Ascending aorta (tissue), 2 donors: ENCODE measurements at places on chromosomes 3 and 15.
A peak's percentile ranks its signal among the peaks of the same experiment; 100 is the strongest.

DNA sequence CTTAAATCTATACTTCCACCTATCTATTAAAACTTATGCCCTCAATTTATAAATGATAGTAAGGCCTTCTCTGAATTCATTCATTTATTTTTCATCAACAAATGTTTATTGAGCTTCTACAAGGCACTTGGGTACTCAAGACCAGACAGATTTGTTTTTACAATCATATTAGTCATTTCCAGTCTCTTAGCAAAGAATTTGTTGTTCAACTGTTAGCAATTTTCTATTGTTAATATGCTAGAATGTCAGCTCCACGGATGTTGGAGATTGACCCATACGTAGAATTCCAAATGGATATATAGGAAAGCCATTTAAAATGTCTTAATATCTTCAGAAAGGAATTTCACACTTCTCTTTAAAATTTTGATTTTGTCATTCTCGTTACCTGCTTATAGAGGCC lies 36.7 kb downstream of the ZBTB38 start:
- no peak for DNase-seq

GRCh38 chr3:120145542-120146285 lies 51.5 kb upstream of the GSK3B start:
- no peak for DNase-seq

DNA sequence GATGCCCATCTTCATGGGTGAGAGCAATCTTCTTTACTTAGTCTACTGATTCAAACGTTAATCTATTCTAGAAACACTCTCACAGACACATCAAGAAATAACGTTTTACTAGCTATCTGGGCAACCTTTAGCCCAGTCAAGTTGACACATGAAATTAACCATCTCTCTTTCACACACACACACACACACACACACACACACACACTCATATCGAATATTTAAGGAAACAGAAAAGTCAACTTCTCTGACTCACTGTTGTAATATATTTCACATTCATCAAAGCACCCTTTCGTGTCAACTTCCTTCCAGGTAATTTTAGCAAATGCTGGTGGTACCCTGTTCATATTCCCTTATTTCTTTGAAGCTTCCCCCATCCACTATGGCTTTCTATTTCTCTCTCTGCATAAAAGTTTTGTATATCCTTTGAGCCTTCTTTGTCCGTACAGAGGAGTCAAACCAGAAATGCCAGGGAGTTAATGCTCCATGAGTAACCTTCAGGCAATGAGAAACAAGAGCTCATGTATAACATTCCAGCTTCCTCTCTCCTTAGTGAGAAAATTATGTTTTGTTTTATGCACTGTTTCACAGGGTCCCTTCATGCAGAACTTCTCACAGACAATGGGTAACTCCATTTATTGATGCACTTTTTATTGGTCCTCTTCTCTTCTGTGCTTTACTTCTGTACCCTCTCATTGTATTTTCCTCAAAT lies 335.5 kb upstream of the CBLB start:
- no peak for DNase-seq

DNA sequence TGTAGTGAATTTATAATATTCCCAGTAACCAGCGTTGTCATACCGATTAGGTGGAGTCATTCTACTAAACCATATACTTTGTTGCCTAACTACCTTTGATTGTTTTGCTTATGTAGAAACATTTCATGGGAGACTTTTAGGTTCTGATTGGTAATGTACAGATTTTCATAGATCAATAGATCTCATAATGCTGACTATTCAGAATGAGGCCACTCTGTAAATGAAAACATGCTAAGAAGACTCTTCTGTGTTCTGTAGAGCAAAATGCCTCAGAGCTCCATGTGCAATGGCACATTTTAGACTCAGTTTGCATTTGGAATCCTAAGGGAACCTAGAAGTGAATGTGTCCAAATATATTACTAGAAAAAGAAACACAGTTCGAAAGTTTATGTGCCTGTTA lies 20.0 kb downstream of the CBLB start:
- DNase-seq: no peak

GRCh38 chr15:68417051-68417450 lies 14.9 kb downstream of the ITGA11 start:
- peak; percentile 45 for DNase-seq

GRCh38 chr15:82986442-82986780 lies 401 bp downstream of the RAMAC start:
- DNase-seq: no peak

- no peak for DNase-seq
Measured at GRCh38 chr3:46612324-46612723, at the start of gene FAM240A. FAM240A (plus strand) TSS chr3:46612525; CDS start chr3:46612684, 159 bp downstream.
